ENCODE measurements at places on chromosomes 4 and X. TPM values are rescaled to one million over a fixed set of nuclear protein-coding genes. Genes with fewer than 3 reads are reported as not detected.

Gene HSD17B10
- total RNA-seq, result 23.4 TPM

Gene ODAPH
- total RNA-seq, result 0.16 TPM

- no peak for DNase-seq
These were observed 13.9 kb downstream of the TMEM165 start for GRCh38 chr4:55409468-55410171.

Gene TCEAL2
- 0.68 TPM for total RNA-seq

- DNase-seq, result no peak
These were observed 30.9 kb upstream of the CDKL5 start for GRCh38 chrX:18394477-18394876.

Gene AMMECR1
- total RNA-seq, result 6.5 TPM

- DNase-seq, result no peak
These were observed 18.3 kb upstream of the MRPL1 start for GRCh38 chr4:77844363-77844762.

Gene CENPVL3
- not detected for total RNA-seq

- DNase-seq, result peak; percentile 50
These were observed 9.9 kb downstream of the TMSB4X start for GRCh38 chrX:12984603-12985319.

Gene CCSER1
- total RNA-seq, result not detected

GRCh38 chrX:115408771-115409400 is 119.4 kb downstream of the LUZP4 start:
- no peak for DNase-seq

Gene NRK
- total RNA-seq, result not detected

DNA sequence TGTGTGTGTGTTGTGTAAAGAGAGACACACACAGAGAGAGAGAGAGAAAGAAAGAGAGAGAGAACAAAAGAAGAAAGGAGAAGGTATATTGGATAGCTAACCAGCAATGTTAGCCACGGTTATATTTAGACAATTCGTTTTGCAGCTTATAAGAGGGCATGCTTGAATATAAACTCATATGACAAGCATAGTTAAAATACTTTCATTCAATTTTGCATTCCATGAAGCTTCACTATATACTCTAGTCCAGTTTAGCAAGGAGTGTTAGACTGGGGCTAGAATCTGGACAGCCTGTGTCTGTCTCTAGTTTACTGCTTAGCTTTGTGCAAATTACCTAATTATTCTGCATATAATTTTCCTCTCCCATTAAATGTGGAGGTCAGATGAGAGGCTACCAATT is 525.9 kb upstream of the ZFP42 start:
- no peak for DNase-seq
